Natural killer cell treated with Interleukin-12 subunit alpha and Interleukin-12 subunit beta and Interleukin-15 and Interleukin-18, amount 100 ng/mL, for 72 hours (primary cell): ENCODE measurements at places on chromosomes 1 and 21.

GRCh38 chr1:212973899-212974298 is 23.6 kb downstream of the VASH2 start:
- no peak for DNase-seq

DNA sequence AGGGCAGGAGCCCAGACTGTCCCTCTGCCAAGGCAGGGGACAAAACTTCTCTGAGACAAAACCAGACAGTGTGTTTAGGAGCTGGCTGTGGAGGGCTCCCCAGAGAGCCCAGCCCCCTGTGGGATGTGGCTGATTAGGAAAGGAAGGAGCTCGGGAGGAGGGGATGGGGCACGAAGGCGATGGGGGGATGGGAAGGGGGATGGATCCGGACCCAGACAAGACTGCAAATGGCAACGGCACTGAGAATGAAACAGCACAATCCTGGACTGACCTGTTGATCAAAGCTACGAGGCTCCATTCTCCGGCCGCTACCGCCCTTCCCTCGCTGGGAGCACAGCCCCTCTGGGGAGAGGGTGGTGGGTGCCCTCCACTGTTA is 33.1 kb downstream of the FOXO6 start:
- no peak for DNase-seq

DNA sequence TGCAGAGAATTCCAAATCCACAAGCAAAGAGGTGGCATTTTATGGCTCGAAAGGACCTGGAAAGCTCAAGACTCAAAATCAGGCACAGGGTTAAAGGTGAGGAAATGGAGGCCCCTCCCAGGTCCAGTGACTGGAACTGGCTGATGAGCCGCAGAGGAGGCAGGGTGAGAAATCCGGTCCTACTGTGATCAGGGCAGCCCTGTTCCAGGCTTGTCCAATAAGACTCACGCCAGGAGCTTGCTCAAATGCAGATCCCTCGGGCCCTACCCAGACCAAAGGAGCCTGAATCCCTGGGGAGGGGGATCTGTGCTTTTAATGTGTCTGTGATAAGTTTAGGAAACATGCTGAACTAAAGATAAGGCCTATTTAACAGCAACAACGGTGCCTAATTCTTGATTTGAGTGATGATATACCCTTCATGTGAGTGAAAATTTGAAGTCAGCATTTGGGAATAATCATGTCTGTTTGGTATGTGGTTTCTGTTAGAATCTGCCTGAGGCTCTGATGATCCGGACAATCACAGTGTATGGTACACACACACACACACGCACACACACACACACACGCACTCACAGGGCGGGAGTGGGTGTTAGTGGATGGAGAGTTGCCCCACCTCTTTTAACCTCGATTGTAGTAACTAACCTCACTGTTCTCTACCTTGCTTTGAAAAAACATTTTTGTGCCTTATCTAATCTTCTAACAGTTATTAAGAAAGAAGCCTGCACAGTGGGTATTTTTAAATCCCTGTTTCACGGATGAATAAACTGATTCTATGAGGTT is 54.1 kb upstream of the LYST start:
- DNase-seq = no peak

DNA sequence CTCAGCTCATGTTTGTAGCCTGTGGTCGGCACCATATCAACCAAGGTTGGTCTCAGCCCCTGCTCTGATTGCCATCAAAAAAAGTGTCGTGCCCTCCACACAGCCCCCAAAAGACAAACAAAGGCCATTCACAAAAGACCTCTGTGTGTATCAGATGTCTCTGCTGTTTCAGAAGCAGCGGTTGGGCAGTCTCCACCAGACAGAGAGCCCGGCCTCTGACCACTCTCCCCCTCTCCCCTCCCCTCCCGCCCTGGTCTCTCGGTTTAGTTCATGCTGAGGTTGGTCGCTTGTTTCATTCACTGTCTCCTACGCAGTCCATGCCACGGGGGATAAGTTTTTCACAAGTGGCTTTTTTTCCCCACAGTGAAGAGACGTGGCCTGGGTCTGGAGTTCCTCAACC is 27.1 kb downstream of the ACTA1 start:
- no peak for DNase-seq

- peak; percentile 56 for DNase-seq
Measured at GRCh38 chr1:205351984-205352713, 4.6 kb downstream of the KLHDC8A start.

- DNase-seq = no peak
Measured at GRCh38 chr21:31191553-31191952, 152.5 kb downstream of the TIAM1 start.

- no peak for DNase-seq
Measured at GRCh38 chr21:17334484-17334883, 178.4 kb upstream of the CXADR start.

DNA sequence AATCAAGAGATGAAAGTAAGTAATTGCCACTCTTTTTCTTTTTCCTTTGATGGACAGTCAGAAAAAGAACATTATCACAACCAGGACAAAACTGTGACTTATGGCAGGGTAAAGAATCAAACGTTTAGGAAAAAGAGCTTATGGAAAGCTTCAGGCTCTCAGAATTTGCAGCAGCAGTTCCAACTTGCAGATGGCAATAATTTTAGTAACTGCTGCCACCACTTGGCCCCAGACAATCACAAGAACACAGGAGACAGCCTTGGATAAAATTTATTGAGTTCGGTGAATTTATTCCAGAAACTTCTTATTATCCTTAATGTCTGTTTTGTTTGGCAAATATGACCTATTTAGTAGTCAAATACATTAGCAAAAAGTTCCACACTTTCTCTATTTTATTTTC is 804.4 kb downstream of the BRINP3 start:
- DNase-seq = no peak

- no peak for DNase-seq
Measured at GRCh38 chr1:206834711-206835110, 30.7 kb upstream of the IL20 start.
